ENCODE measurements at places on chromosomes 2 and 18.

GRCh38 chr2:241225545-241225944 is 37.1 kb downstream of the ANO7 start:
- no peak for DNase-seq

DNA sequence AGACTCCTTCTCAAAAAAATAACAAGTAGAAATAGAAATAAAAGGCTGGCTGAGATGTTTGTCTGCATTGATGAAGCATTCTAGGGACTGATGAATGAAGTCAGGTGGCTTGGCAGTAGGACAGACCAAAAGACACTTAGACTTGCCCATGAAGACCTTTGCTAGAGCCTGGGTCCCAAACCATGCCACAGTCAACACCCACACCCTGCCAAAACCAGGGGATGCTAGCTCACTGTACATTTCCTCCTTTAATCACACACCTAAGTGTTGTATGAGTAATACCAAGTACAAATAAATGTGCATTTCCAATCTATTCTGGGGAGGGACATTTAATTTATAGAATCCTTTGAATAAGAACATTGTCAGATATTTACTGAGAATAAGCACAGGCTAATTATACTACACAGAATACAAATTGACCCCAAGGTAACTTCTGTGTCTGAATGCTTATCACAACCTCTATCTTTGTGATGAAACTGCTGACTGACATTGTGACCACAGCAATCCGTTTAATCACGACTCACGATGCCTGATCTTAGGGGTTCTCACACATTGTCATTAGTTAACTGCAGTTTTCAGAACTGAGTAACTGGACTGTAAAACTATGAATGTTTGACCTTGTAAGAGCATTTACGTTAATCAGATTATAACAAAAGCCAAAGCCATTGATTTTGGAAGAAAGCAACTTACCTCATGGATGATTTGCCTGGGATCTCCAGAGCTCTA is 10.5 kb upstream of the NOL10 start:
- no peak for DNase-seq

- DNase-seq: no peak
These were observed 110.4 kb downstream of the GRB14 start for GRCh38 chr2:164510895-164511294.

DNA sequence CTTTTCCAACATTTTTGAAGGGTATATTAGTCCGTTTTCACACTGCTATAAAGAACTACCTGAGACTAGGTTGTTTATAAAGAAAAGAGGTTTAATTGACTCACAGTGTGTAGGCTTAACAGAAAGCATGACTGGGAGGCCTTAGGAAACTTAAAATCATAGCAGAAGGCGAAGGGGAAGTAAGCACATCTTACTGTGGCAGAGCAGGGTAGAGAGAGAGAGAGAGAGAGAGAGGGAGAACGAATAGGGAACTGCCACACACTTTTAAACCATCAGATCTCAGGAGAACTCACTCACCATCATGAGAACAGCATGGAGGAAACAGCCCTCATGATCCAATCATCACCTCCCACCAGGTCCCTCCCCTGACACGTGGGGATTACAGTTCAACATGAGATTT is 420.3 kb downstream of the SOCS6 start:
- DNase-seq: no peak

DNA sequence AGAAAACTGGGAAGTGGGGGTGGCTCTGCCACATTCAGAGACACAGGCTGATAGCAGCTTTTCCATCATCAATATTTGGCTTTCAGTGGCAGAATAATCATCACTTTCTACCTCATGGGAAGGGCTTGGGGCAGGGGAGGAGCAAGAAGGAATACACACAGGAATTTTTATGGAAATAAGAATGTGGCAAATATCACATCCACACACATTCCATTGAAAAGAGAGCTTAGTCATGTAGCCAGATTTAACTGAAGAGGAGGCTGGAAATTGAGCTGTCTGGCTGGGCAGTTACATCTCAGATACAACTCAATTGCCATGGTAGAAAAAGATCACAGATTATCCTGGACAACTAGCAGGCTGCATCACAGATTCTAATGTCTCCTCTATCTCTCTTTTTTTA is 1474.0 kb upstream of the ACVR2A start:
- no peak for DNase-seq

- no peak for DNase-seq
These were observed 40.6 kb upstream of the CCNYL1 start for GRCh38 chr2:207670887-207671286.

- no peak for DNase-seq
These were observed 5.1 kb upstream of the MIB1 start for GRCh38 chr18:21735452-21736015.

GRCh38 chr2:12428324-12428723 is 288.4 kb upstream of the TRIB2 start:
- no peak for DNase-seq

DNA sequence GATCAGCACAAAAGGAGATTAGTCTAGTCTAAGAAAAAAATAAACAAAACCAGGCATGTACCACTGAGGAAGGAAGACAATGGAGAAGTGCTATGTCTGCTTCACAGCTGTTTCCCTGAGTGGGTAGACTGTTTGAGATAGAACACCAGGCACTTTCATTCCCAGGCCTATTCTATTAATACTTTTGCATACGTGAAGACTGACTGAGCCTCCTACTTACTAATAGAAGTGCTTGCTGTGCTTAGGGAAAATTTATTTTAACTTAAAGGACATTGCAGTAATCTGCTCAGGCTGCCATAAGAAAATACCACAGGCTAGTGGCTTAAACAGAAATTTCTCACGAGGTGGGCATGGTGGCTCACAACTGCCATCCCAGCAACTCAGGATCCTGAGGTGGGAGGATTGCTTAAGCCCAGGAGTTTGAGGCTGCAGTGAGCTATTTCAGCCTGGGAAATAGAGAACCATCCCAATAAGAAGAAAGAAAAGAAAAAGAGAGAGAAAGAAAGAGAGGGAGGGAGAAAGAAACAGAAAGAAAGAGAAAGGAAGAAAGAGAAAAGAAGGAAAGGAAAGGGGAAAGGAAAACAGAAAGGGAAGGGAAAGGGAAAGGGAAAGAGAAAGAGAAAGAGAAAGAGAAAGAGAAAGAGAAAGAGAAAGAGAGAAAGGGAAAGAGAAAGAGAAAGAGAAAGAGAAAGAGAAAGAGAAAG is 33.0 kb downstream of the CMPK2 start:
- DNase-seq: no peak

DNA sequence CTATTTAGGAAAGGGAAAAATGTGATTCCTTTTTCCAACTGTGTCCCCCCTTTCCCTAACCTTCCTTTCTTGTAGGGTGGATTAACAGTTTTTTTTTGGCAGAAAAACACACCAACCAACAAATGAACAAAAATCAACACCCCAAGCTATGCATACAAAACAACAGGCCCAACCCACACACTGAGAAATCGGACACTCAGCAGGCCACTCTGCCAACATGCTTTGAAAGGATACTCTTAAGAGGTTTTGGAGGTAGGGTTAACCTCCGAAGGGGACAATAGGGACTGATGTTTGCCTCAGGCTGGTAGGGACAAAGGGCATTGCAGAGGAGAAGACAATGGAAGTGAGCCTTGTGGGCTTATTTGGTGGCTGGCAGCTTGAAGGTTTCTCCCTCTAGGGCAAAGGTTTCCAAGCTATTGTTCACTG is 33.1 kb upstream of the POLE4 start:
- DNase-seq: no peak

DNA sequence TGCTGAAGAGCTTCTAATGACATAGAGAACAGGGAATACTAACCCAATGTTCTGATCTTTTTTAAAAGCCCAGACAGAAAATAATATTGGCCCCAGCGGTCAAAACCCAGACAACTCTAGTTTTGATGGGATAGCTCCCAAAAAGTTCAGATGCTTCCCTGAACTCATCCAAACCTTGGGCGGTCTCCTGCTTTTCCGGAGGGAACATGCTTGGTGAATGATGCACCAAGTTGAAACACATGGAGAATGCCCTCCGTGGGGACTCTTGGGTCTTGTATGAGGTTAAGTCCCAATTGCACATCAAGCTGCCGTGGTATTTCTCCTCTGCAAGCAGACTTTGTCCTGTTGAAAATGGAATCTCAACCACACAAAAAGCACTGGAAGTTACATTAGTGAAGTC is 120.7 kb upstream of the CTAGE1 start:
- no peak for DNase-seq

- no peak for DNase-seq
These were observed 804.3 kb downstream of the DCDC2C start for GRCh38 chr2:4507661-4508060.

GRCh38 chr2:208074610-208075356 is 49.5 kb upstream of the PLEKHM3 start:
- DNase-seq: no peak

DNA sequence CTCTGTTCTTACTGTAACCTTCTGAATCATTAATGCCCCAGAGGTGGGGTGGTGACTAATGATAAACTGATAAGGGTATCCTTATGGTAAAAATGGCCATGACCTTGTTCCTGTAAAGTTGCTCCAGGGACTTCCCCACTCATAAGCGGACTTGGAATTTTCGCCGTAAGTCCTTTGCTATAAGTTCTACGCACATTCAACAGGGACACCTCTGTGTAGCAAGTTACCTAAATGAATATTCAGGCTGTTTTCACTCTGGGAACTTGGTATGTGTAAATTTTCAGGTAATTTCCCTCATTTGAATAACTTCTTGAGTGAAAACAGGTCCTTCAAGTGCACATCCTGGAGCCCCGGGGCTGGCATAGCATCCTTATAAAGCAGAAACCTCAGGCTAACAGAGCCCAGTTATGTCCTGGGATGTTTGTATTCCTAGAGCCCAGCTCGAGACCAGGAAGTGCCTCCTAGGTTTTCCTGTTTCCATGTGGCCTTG is 9.4 kb upstream of the AGFG1 start:
- no peak for DNase-seq

DNA sequence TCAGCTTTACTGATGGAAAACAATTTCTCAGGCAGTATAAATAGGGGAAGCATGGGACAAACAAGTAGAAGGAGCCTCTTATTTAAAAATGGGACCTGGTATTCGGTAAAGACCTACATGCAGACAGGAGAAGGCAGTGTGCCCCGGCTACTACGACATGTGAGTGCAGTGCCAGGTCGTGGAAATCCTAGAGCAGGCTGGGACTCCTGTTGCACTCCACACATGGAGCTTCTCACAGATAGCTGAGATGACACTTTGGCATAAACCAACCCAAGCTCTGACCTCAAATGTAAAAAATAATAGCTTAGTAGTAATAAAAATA is 885 bp upstream of the DSEL start:
- DNase-seq: no peak

- no peak for DNase-seq
These were observed 551.6 kb downstream of the ZEB2 start for GRCh38 chr2:143968360-143968759.

GRCh38 chr18:34915046-34915445 is 126.2 kb upstream of the MAPRE2 start:
- DNase-seq: no peak

- no peak for DNase-seq
These were observed 693.1 kb downstream of the DCC start for GRCh38 chr18:53033128-53033527.

DNA sequence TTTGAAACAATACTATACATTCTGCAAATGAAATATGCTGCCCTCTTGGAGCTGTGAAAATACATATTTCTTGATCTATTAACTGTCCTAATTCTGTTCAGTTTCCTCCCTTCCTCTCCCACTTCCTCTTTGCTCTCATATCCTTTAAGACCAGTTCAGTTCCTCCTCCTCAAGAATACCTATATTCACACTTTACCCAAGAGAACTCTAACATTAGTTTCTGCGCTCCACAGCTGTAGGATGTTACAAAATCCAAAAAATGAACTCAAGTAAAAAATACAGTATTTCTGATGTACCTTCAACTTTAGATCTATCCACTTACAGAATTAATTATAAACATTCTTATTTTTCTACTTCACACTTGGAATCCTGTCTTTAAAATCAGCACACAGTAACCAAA is 5.4 kb downstream of the ITSN2 start:
- DNase-seq: peak; percentile 73

- peak; percentile 6 for DNase-seq
These were observed 101.2 kb downstream of the UBR3 start for GRCh38 chr2:169928463-169928864.
